COR-L47 (cell line): ENCODE measurements at places on chromosomes 1 and 21.

DNA sequence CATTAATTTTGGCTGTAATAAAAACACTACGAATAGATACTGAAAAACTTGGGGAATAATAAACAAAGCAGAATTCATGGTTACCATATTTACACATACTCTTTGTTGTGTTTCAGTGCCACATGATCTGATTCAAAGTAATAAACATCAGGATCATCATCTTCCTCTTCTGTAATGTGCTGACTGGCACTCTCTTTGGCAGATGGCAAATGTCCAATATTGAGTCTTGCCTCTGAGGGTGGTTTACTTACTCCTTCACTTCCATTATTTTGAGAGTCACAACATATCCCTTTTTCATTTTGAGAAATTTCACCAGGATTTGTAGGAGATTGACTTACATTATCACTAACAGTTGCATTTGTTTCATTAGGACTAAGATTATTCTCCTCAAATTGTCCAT, 50.7 kb downstream of the ZZZ3 start:
- no peak for DNase-seq

DNA sequence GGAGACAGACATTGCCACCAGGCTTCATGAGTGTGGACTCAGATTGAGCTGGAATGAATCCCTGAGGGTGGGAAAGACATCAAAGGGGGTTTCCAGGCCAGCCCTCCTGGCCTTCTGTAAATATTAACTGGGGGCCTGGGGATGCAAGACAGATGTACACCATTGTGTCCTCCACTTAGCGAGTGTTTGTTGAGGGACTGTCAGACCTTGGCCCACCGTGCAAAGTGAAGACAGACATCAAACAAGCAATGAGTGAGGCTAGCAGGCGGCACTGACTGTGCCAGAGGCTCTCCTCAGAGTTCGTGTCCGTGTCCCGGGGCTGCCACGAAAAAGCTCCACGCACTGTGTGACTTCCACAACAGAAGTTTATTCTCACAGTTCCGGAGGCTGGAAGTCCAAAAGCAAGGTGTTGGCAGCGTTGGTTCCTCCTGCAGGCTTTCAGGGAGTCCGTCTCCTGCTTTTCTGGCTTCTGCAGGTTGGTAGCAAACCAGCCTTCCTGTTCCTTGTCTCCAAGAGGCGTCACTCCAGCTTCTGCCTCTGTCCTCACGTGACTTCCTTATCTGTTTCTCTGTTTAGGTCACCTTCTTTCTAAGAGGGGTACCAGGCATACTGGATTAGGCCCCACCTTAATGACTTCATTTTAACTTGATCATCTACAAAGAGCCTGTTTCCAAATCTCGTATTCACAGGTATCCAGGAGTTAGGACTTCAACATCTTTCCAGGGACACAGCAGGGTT, 59.1 kb downstream of the DISP3 start:
- DNase-seq, result no peak

- DNase-seq, result peak; percentile 15
Observed at GRCh38 chr1:33429856-33430691, 821 bp downstream of the PHC2 start.

DNA sequence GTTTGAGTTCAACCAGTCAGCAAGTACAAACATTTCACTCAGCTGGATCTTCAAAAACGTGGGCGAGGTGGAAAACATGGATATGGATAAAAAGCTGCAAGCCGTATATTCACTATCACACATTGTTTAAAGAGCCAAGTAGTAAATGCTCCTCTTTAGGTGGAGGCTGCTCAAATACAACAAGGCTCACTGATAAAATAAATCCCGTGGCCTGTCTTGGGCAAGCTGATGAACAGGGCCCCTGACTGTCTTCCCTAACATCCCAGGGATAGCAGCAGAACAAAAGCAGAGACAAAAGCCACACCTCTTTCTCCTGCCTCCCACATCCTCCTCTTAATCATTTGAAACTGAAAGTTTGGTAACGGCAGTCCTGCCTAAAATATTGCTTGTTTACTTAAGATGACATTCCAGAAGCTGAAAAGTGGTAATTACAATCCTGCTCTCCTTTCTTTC, 357.7 kb downstream of the TTLL7 start:
- DNase-seq, result no peak
